ENCODE measurements at places on chromosomes 13 and 19.

DNA sequence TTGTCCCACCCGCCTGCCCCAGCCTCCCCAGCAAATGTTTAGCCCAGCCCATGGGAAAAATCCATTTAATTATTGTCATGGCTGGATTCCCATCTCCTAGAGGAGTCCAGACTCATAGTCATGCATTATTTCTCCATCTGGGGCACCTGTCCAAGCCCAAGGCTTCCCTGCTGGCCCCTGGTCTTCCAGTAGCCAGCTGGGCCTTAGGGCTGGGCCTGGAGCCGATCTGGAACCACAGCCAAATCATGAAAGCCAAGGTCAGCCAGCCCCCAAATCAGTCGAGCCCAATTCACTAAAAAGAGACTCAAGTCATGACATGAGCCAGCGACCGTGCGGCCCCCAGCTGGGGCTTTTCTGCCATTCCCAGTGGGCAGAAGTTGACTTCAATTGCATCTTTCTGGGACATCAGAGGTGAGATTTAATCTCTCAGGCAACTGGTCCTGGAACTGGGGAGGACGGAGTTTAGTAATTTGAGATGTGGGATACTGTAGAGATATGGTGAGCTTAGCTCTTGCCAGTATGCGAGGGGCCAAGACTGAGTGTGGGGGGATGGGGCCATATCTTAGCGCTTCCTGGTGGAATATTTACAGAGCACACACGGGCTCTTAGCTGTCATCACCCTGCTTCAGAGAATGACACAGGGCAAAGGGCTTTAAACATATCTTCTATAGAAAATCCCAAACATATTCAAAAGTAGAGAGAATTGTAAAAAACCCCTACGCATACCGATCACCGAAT is 9.4 kb upstream of the PGLYRP2 start:
- no peak for DNase-seq

- no peak for DNase-seq
These were observed 624.9 kb upstream of the PCDH9 start for GRCh38 chr13:67854990-67855389.

- no peak for DNase-seq
These were observed 2.6 kb downstream of the VMAC start for GRCh38 chr19:5907241-5907640.

- DNase-seq: no peak
These were observed 463.9 kb upstream of the MIR17HG start for GRCh38 chr13:90883592-90883991.

DNA sequence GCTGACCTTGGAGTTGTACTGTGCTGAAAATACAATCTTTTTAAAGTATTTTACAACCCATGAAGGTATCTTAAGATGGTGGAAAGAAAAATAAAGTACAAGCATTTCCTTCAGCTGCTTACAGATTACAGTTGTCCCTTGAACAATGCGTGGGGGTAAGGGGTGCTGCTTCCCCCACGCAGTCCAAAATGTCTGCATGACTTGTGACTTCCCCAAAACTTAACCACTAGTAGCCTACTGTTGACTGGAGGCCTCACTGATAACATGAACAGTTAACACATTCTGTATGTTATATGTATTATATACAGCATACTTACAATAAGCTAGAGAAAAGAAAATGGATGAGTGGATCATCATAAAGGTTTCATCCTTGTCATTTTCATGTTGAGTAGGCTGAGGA is 45.3 kb upstream of the ZNF599 start:
- no peak for DNase-seq

- DNase-seq: no peak
These were observed 223.6 kb downstream of the GPC6 start for GRCh38 chr13:93450191-93450621.

DNA sequence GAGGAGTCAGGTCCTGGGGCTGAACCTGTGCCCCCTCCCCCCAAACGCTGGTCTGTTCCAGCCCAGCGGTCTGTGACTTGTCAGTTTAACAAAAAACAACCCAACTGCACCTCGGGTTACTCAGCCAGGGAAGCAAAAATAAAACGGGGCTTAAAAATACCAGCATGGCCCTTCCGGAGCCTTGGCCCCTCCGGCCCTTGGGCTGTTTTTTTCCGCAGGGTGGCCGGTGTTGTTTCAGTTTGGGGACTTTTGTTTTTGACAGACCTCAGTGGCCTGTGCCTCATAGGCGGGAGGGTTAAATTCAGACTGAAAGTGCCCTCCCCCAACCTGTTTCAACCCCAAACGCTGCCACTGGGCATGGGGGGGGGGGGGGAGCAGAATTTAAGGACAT is 4.0 kb downstream of the TCF3 start:
- no peak for DNase-seq

- DNase-seq: no peak
These were observed 3.1 kb downstream of the SLITRK5 start for GRCh38 chr13:87674247-87674738.

DNA sequence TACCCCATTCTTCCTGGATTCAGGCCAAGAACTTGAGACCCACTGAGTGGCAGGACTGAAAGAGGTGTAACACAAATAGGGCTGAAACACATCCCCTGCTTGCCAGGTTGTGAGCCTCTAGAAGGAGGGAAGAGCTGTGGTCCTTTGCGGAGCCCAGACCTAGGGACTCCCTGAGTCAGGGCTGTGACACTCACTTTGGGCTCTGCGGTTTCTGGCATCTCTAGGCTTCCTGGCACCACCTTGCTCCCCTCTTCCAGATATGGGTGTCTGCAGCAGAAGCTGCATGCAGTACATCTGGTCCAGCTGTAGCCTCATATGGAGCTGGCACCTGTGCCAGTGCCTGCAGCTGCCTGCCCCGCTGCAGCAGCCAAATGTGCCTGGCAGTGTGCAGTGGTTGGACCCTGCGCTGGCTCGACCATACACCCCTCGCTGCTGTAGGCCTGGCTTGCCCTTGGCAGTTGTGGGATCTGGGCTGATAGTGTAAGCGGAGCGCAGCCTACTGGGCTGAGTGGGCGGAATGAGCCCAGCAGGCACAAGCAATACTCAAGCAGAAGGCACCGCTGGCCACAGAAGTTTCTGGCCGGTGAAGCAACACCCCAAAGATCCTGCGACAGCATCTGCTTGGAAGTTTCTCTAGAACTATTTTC is 290.4 kb downstream of the SLITRK6 start:
- no peak for DNase-seq

GRCh38 chr19:41437944-41438574 is 1.7 kb downstream of the DMAC2 start:
- no peak for DNase-seq

DNA sequence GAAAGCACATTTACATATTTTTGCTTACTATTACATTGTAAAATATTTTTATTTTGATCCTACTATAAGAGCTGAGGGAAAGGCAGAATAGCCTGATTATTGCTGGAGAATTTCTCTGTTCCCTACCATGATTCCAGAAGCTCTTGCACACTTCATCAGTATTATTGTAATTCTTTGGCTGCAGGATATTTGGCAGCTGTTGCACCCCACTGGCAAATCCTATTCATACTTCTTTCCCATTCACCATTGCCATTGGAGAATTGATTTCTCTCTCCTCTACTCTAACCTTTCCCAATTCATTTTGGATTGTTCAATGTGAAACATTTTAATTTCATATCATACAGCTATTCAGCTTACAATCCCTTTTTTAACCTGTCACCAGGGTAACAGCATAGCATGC is 238.0 kb downstream of the GGACT start:
- no peak for DNase-seq

DNA sequence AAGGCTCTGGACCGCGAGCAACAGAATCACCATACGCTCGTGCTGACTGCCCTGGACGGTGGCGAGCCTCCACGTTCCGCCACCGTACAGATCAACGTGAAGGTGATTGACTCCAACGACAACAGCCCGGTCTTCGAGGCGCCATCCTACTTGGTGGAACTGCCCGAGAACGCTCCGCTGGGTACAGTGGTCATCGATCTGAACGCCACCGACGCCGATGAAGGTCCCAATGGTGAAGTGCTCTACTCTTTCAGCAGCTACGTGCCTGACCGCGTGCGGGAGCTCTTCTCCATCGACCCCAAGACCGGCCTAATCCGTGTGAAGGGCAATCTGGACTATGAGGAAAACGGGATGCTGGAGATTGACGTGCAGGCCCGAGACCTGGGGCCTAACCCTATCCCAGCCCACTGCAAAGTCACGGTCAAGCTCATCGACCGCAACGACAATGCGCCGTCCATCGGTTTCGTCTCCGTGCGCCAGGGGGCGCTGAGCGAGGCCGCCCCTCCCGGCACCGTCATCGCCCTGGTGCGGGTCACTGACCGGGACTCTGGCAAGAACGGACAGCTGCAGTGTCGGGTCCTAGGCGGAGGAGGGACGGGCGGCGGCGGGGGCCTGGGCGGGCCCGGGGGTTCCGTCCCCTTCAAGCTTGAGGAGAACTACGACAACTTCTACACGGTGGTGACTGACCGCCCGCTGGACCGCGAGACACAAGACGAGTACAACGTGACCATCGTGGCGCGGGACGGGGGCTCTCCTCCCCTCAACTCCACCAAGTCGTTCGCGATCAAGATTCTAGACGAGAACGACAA is 1.8 kb downstream of the PCDH17 start:
- DNase-seq: peak; percentile 85

- no peak for DNase-seq
These were observed 32.7 kb downstream of the VSTM1 start for GRCh38 chr19:54030895-54031586.

- no peak for DNase-seq
These were observed 38.6 kb downstream of the ZNF823 start for GRCh38 chr19:11699931-11700794.

DNA sequence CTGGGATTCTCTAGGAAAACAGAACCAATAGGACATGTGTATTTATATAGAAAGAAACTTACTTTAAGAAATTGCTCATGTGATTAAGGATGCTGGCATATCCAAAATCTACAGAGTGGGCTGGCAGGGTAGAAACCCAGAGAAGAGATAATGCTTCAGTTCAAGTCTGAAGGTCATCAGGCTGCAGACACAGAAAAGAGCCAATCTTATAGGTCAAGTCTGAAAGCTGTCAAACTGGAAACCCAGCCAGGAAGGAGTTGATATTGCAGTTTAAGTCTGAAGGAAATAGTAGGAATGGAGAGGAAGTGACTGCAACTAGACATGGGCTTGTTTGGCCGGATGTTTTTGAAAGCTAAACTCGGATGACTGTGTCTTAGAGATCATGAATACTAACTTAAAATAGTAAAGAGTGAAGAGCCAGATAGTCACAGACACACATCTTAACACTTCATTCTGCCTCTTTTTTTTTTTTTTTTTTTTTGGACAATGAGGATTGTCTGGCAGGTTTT is 125.3 kb upstream of the GPC6 start:
- DNase-seq: no peak

DNA sequence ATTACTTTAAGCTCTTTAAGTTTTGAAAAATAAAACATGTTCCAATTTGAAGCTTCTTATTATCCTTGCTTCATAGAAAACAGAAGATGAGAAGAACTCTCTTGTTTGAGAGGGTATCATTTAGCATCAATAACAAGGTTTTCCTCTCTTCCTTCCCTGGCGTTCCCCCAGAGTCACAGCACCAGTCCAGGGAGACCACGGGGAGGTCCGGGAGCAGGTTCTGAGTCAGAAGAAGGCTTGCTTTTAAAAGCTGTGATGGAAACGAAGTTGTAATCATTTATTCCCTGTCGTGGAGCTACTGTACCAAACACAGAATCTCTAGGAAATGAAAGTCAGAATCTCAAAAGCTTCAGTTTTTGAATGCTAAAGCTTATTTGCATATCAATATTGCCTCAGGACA is 174.0 kb upstream of the LSM14A start:
- DNase-seq: no peak

DNA sequence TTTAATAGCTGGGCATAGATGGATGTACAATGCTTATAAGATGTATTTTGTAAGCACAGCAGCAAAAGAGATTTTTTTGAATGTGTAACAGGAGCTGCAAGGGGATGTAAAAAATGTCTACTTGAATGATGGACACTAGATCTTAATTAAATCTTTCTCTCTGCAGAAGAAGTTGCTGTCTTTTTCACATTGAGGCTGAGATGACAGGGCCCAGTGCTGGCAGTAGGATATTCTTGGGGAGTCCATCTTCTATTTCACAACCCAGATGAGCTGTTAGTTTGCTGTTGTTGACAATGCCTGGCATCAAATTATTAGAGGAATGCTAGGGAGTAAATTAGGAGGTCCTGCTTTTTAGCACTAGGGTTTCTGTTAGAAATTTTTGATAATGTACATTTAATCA is 698.7 kb downstream of the SLITRK5 start:
- DNase-seq: no peak

- DNase-seq: no peak
These were observed 16.8 kb downstream of the SPART start for GRCh38 chr13:36329361-36329760.

- DNase-seq: no peak
These were observed 6.3 kb upstream of the RXFP2 start for GRCh38 chr13:31733066-31733465.

DNA sequence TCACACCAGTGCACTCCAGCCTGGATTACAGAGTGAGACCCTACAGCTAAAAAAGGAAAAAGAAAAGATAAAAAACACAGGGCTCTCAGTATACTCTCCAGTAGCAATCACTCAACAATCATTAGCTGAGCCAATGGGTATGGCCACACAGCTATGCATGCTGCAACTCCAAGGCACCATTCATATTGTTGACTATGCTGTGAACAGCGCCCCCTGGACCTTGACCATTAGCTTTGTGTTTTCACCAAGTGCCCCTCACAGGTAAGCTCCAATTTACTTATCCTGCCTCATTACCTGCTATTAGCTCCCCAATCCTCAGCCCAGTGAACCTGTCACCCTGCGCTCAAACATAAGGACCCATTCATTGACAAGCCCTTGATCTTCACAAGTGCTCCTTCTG is 35.8 kb downstream of the ZIC5 start:
- DNase-seq: no peak

- no peak for DNase-seq
These were observed 22.1 kb downstream of the MIPEP start for GRCh38 chr13:23867027-23867491.

GRCh38 chr19:9952276-9952675 is 16.0 kb upstream of the OLFM2 start:
- no peak for DNase-seq

- no peak for DNase-seq
These were observed 51.4 kb downstream of the NBEA start for GRCh38 chr13:34993470-34993869.

DNA sequence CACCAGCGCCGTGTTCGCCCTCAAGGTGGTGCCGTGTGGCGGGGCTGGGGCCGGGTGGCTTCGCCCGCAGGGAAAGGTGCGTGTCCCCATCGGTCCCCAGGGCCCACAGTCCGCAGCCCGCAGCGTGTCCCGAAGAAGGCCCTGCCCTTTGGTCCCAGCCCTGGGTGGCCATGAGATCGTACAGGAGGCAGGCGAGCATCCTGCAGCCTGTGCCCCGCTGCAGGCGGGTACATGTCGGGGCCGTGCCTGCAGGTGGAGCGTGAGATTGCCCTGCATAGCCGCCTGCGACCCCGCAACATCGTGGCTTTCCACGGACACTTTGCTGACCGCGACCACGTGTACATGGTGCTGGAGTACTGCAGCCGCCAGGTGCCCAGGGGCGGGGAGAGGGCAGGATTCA is 1.5 kb downstream of the PLK5 start:
- DNase-seq: no peak
